Activated CD4-positive, alpha-beta T cell treated with anti-CD3 and anti-CD28 coated beads for 36 hours (primary cell): ENCODE measurements at places on chromosomes 12 and 14. TPM values are rescaled to one million over a fixed set of nuclear protein-coding genes. Genes with fewer than 3 reads are reported as not detected.

ERP27 gene
- total RNA-seq, result 1.7 TPM

TAS2R7 gene
- not detected for total RNA-seq

ALDH1L2 gene
- 7.1 TPM for total RNA-seq

NFE2 gene
- total RNA-seq, result not detected

MAP3K9 gene
- total RNA-seq, result 5.2 TPM

JPH4 gene
- total RNA-seq, result not detected

DHH gene
- not detected for total RNA-seq

CMKLR1 gene
- not detected for total RNA-seq

CCND2 gene
- total RNA-seq, result 357 TPM

DTX3 gene
- 17.0 TPM for total RNA-seq

BCL2L14 gene
- 7.3 TPM for total RNA-seq

IKZF4 gene
- 14.9 TPM for total RNA-seq

LRRK2 gene
- not detected for total RNA-seq

ADGRD1 gene
- total RNA-seq, result 2.3 TPM

PLD4 gene
- not detected for total RNA-seq

MANSC1 gene
- total RNA-seq, result 2.5 TPM

CRACR2A gene
- 19.2 TPM for total RNA-seq

GPRC5A gene
- 0.14 TPM for total RNA-seq

POTEG gene
- not detected for total RNA-seq

COX8C gene
- total RNA-seq, result not detected

PCED1B gene
- total RNA-seq, result 82.3 TPM

TAS2R9 gene
- not detected for total RNA-seq
